ENCODE measurements at places on chromosomes 3 and 15. TPM values are rescaled to one million over a fixed set of nuclear protein-coding genes. Genes with fewer than 3 reads are reported as not detected.

Gene SST
- polyA plus RNA-seq: not detected

DNA sequence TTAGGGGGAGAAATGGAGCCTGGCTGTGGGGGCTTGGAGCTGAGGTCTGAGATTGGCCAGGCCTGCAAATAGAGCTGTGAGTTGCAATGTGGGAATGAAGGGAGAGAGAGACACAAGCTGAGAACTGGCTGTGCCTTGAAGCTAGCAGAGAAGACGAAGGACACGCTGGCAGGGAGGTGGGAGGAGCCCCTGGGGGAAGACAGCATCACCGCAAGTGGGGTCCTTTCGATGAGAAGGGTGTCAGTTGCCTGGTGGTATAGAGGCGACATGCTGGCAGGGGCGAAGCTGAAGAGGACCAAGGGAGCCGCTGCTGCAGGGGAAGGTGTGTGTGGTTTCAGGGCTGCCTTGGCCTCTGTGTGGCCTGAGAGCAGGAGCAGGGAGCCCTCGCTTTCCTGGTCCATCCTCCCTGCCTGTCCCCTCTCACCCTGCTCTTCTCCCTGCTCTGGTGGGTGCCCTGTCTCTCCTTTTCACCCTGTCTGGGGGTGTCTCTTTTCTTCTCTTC, 5.5 kb downstream of the RHCG start:
- H3K27me3 ChIP-seq: peaks cover 3% of the 10 kb centered on the region
- H3K4me1 ChIP-seq: no peaks in the 10 kb centered on the region
- no peak overlapping the region for H3K4me3 ChIP-seq

DNA sequence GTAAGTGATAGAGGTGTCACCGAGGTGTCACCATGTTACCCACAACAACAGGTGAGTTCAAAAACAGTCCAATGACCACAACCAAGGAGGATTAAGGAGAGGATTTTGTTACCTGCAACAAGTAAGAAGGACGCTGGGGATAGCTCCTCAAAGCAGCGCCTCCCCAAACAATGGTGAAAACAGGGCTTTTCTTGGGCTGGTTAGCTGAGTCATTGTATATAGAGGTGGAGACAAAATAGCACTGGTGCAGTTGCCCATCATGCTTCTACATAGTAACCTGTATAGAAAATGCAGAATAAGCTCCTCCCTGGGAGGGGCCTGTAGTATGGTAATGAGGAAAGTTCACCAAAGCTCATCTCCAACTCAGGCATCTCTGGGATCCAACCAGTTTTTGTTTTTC, 116.9 kb upstream of the EIF1B start:
- DNase-seq: no peak
- H3K4me1 ChIP-seq: no peaks in the 10 kb centered on the region
- H3K27ac ChIP-seq: no peak overlapping the region
- H3K36me3 ChIP-seq: no peaks in the 10 kb centered on the region

Gene MOBP
- not detected for polyA plus RNA-seq

GRCh38 chr15:42184296-42184695, 23.8 kb downstream of the VPS39 start:
- H3K27me3 ChIP-seq: no peaks in the 10 kb centered on the region
- peaks cover 47% of the 10 kb centered on the region for H3K36me3 ChIP-seq
- no peaks in the 10 kb centered on the region for H3K4me1 ChIP-seq
- no peak for DNase-seq

DNA sequence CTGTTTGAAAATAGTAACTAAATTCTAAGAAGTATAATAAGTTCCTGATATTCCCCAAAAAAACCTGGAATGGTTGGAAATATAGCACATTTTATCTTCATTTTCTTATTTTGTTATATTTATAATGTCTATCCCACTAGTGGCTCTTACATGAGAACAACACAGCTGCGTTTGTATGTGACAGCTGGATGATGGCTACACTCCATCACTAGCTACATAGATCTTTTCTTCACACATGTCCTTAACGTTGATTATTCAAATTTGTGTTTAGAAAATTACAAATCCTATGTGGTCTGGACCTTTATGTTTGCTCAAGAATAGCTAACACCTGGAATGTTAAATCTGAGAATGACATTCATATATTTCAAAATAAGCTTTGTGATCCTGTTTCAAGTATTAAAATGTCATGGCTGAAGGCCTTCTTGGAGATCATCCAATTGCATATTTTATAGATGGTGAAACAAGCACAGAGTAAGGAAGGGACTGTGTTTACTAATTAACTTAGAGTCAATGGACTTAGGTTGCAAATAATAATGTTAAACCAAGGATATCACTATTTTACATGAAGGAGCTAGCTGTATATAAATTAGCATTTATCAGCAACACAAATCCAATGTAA, 60.8 kb downstream of the ATP13A5 start:
- H3K4me3 ChIP-seq: no peak overlapping the region
- no peaks in the 10 kb centered on the region for H3K4me1 ChIP-seq
- no peaks in the 10 kb centered on the region for H3K36me3 ChIP-seq
- H3K27ac ChIP-seq: no peak overlapping the region

DNA sequence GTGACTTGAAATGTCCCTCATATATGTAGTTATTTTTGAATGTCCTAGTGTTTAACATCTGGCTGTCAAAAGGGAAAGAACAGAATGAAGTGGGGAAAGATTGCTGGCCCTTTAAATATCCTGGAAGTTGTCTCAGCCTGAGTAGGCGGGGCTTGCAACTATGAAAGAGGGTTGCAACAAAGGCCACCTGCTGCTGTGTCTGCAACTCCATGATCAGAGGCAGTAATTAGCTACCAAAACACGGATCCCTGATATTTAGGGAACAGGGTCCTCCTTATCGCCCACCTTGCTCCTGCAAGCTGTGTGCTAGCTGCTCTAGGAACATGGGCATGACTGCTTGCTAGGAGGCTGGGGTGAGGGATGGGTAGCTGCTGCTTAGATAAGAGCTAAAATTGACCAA, 100.2 kb upstream of the CFAP20DC start:
- DNase-seq: no peak
- H3K27ac ChIP-seq: no peak overlapping the region
- no peaks in the 10 kb centered on the region for H3K27me3 ChIP-seq
- H3K36me3 ChIP-seq: no peaks in the 10 kb centered on the region
- H3K4me3 ChIP-seq: no peak overlapping the region

DNA sequence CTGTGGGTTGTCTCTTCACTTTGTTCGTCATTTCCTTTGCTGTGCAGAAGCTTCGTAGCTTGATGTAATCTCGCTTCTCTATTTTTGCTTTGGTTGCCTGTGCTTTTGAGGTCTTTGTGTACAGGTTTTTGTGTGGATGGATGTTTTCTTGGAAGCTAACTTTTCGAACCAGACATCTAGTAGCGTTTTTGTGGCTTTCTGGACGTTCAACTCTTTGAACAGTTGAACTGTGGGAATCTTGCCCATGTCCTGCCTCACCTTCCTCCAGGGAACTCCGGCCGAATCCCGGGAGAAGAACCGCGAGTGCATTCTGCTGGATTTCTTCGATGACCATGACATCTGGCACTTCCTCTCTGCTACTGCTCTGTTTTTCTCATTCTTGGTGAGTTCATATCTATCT, 70.6 kb downstream of the USF3 start:
- DNase-seq: no peak
- H3K4me3 ChIP-seq: no peak overlapping the region
- no peaks in the 10 kb centered on the region for H3K4me1 ChIP-seq
- no peaks in the 10 kb centered on the region for H3K36me3 ChIP-seq

- peaks cover 36% of the 10 kb centered on the region for H3K4me1 ChIP-seq
- H3K4me3 ChIP-seq: no peak overlapping the region
- H3K36me3 ChIP-seq: peaks cover 53% of the 10 kb centered on the region
- DNase-seq: peak; percentile 92
These were observed 68.4 kb upstream of the HACD2 start for GRCh38 chr3:123653221-123653682.

DNA sequence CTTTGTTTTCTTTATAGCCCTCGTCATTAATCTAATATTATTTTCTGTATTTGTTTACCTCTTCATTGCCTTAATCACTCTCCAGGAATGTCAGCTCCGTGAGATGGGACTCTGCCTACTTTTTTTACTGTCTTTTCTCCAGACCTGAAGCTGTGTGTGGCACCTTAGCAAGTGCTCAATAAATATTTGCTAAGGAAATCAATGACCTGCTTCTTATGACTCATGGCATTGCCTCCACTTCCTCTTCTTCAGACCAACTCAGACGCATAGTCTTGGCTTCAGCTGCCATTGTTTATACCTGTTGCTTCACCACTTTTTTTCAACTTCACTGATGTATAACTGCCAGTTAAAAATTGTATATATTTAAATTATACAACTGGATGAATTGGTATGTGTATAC, 218.5 kb upstream of the CMC1 start:
- H3K27me3 ChIP-seq: no peaks in the 10 kb centered on the region
- H3K27ac ChIP-seq: no peak overlapping the region
- no peaks in the 10 kb centered on the region for H3K4me1 ChIP-seq
- no peak overlapping the region for H3K4me3 ChIP-seq

All from kidney (tissue), 22 donors.